T-cell (primary cell): ENCODE measurements at places on chromosomes 1 and 21. TPM values are rescaled to one million over a fixed set of nuclear protein-coding genes. Genes with fewer than 3 reads are reported as not detected.
A peak's percentile ranks its signal among the peaks of the same experiment; 100 is the strongest.

The PROK1 gene
- not detected for total RNA-seq

The EPHB2 gene
- total RNA-seq, result 0.06 TPM

The KIAA1614 gene
- total RNA-seq, result 0.20 TPM

GRCh38 chr1:168261390-168261789, 19.3 kb upstream of the TBX19 start:
- no peak for DNase-seq

DNA sequence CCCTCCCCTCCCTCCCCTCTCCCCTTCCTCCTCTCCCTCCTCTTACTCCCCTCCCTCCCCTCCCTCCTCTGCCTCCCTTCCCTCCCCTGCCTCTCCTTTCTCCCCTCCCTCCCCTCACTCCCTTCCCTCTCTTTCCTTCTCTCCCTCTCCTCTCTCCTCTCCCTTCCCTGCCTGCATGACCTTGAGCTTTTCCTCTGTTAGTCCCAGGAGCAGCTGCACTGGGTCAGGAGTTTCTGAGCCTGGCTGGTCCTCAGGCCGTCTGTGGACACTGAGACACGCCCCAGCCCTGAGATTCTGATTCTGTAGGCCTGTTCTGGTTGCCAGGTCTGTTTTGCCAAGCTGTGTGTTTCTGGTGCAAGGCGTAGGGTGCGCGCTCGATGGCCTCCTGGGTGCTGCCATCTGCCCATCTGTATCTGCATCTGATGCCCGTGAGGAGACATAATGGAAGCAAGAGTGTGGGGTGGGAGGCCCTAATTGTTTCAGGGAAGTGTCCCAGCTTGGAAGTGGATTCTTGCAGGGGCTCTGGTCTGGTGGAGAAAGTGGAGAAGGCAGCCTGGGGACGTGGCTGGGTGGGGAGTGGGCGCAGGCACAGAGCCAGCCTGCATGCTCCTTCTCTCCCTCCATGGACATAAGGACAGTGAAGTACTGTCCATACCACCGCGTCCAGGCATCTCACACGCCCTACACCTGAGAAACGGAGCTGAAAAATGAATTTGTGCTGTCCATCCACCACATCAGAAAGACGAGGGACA, 97.2 kb downstream of the WDR4 start:
- no peak for DNase-seq

GRCh38 chr1:197801111-197801482, 25.8 kb upstream of the DENND1B start:
- DNase-seq, result no peak

GRCh38 chr1:31723828-31724359, 20.1 kb upstream of the COL16A1 start:
- DNase-seq, result peak; percentile 33

GRCh38 chr1:154657556-154657955, 49.6 kb upstream of the ADAR start:
- no peak for DNase-seq

GRCh38 chr1:47180603-47181094, 9.2 kb downstream of the PDZK1IP1 start:
- DNase-seq, result no peak
